Thoracic aorta (tissue), 2 donors: ENCODE measurements at places on chromosomes 7 and 10. TPM values are rescaled to one million over a fixed set of nuclear protein-coding genes. Genes with fewer than 3 reads are reported as not detected.

Gene ELFN1
- 0.81 TPM for total RNA-seq

DNA sequence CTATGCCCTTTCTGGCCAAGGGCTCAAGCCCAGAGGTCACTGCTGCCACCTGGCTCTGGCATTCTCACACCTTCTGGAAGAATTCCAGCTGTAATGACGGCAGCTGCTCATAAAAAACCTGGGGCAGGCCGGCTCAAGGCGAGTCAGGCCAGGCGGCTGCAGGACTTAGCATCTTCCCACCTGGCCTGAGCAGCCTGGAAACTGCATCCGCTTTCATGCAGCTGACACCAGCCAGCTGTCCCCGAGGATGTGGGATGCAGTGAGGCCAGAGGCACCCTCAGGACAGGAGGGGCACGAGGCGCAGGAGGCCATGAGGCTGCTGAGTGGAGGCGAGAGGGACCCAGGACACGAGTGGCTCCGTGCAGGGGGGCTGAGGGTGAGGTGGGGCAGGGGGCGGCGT lies 47.5 kb upstream of the ADGRA1 start:
- DNase-seq, result no peak

Gene PTF1A
- total RNA-seq, result not detected

GRCh38 chr7:69786730-69787395 lies 188.6 kb downstream of the AUTS2 start:
- DNase-seq, result no peak

Gene NUTM2E
- total RNA-seq, result not detected

Gene FOXP2
- 17.6 TPM for total RNA-seq

Gene RAPGEF5
- total RNA-seq, result 66.5 TPM

Gene NRP1
- total RNA-seq, result 66.9 TPM

- DNase-seq, result no peak
Measured at GRCh38 chr10:123637326-123637880, 28.8 kb upstream of the GPR26 start.

DNA sequence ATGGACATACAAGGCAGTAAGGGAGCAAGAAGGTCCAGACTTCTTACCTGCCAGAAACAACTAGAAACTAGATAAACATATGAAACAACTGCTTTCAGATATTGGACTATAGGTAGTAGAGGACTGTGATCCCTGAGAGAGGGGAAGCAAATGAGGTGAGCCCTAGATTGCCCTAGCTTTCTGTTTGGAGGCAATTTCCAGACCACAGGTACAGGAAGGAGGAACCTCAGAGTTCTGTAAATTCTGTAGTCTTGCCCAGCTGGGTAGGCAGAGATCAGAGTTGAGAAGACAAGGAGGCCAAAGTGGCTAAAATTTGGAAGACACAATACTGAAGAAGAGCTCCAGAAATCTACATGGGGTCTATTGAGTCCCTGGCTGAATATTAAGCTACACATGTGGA lies 21.0 kb downstream of the CDK6 start:
- DNase-seq, result no peak

Gene PTCD1
- total RNA-seq, result 23.7 TPM

- no peak for DNase-seq
Measured at GRCh38 chr10:13873196-13873595, 286.4 kb downstream of the PRPF18 start.

Gene ACSM6
- total RNA-seq, result not detected

DNA sequence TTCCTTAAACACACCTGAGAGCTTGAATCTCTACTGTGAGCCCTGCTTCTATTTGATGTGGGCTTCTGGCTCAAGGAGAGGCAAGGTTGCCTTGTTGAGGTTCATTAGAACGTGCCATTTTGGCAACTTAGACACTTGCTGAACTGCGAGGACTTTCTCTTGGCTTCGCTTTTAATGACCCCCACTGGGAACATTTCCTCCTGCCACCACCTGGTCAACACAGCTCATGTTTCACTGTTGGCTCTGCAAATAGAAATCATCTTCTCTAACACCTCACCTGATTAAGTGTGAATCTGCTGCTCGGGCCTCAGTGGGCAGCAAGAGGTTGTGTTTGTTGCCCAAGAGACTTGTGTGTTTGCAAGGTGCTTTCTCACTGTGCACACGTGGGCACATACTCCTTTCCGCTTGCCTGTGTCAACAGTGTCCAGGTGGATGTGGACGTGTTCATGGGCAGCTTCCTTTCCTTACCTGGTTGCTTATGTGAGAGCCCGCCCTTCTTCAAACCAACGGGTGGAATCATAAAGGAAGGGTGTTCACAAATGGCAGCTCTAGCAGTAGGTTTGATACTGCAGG lies 147.0 kb downstream of the NRP1 start:
- no peak for DNase-seq

DNA sequence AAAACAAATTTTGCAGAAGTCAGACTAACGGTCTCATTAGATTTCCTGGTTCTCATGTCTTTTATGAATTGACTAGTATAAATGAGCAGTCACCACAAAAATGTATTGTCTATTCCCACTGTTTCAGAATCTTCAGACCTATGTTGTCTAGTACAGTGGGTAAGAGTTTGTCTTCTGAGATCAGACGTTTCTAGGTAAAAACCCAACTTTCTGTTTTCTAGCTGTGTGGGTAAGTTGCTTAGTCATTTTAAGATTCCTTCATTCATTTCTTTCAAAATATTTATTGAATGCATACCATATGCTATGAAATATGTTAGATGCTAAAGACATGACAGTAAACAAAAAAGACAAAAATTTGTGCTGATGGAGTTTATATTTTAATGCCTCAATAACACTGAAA lies 156.3 kb downstream of the POLR1F start:
- no peak for DNase-seq

Gene KLHL7
- 23.8 TPM for total RNA-seq

GRCh38 chr7:29084832-29085231 lies 61.5 kb downstream of the CPVL start:
- no peak for DNase-seq

- no peak for DNase-seq
Measured at GRCh38 chr10:96125142-96125515, 5.0 kb upstream of the ZNF518A start.

Gene PPP1R9A
- 5.7 TPM for total RNA-seq

DNA sequence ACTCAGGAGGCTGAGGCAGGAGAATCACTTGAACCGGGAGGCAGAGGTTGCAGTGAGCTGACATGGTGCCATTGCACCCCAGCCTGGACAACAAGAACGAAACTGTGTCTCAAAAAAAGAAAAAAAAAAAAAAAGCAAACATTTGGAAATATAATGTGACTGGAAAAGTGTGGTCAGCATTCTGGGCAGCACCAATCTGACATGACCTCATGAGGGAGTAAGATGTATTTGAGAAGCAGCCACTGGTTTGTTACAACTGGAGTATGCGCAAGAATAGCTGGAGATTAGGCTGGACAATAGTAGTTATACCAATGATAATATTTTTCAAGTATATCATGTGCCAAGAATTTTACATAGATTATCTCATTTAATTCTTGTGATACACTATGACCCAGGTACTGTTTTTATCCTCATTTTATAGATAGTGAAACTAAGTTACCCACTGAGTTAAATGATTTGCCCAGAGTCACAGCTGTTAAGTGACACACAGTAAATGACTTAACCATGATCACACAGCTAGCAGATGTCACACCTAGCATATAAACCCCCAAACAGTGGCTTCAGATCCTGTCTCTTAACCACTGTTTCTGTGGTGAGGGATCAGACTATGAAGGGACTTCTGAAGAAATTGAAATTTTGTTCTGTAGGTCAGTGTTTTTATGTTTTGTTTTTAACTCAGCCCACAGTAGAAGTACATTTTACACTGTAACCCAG lies 11.1 kb downstream of the MCU start:
- DNase-seq, result no peak

Gene HMX3
- total RNA-seq, result not detected
